Right cardiac atrium (tissue), 5 donors: ENCODE measurements at places on chromosomes 4 and X. TPM values are rescaled to one million over a fixed set of nuclear protein-coding genes. Genes with fewer than 3 reads are reported as not detected.

Gene NOX1
- not detected for total RNA-seq

Gene PGAM4
- 0.34 TPM for total RNA-seq

- DNase-seq = no peak
Observed at GRCh38 chr4:6027392-6027791, 9.2 kb upstream of the C4orf50 start.

Gene TRPC3
- 0.20 TPM for total RNA-seq

- no peak for DNase-seq
Observed at GRCh38 chr4:74389494-74389893, 24.5 kb downstream of the EREG start.

DNA sequence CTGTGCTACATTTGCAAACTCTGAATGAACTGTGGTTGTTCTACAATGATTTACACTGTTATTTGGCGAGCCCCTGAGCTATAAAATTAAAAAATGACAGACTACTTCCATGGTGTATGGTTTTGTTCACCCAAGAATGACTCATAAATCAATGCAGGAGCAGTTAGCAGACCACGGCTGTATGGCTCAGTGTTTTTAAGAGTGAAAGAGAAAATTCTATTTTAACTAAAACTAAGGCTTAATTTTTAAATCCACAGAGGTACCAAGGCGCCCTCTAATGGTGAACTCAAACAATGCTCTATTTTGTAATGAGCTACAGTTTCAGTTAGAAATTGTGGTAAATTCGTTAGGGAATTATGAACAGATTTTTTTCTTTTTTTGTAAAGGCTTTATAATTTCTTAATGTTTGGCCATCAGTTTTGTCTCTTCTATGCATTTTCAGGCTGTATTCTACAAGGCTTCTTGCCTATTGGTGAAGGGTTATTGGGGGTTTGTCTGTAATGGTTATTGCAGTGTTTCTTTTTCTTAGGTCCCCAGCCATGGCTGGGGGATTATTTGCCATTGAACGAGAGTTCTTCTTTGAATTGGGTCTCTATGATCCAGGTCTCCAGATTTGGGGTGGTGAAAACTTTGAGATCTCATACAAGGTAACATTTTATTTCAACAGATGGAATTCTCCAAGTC is 32.5 kb downstream of the HMGB2 start:
- DNase-seq = no peak
